T-cell (primary cell): ENCODE measurements at places on chromosomes 6 and 20.

- no peak for DNase-seq
Observed at GRCh38 chr20:17859002-17859615, 109.5 kb downstream of the SNX5 start.

DNA sequence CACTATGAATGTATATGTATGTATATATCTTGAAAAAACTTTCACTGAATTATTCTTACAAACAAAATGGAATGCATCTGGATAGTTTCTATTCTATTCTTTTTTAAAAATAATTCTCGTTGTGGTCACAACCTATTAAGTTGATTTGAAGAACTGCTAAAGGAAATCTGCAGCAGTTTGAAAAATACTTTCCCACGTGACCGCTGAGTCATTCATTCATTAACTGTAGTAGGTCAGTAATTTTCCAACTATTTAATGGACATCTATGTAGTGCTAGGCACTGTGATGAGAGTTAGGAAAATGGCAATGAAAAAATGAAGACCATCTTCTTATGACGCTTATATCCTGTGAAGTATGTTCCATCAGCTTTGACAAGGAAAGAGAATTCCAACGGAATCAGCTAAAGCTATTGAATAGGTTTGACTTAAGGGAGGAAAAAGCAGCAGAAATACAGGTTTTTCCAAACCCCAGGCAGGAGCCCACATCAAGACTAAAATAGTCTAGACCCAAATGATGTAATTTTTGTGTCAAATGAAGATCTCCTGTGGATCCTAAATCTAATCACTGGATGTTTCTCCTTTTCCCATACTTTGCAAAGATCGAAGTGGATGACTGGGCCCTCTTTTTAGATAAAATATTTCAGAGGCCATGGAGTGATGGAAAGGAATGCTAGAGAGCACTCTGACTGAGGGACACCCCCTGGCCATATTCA is 4.1 kb upstream of the EFHC1 start:
- DNase-seq = no peak

GRCh38 chr6:142235791-142236190 is 66.0 kb upstream of the ADGRG6 start:
- DNase-seq = no peak

GRCh38 chr6:30163918-30164654 is 740 bp downstream of the TRIM15 start:
- no peak for DNase-seq

- no peak for DNase-seq
Observed at GRCh38 chr20:61419010-61419409, 166.9 kb downstream of the CDH4 start.

GRCh38 chr6:36907781-36908180 is 22.0 kb downstream of the C6orf89 start:
- DNase-seq = no peak

DNA sequence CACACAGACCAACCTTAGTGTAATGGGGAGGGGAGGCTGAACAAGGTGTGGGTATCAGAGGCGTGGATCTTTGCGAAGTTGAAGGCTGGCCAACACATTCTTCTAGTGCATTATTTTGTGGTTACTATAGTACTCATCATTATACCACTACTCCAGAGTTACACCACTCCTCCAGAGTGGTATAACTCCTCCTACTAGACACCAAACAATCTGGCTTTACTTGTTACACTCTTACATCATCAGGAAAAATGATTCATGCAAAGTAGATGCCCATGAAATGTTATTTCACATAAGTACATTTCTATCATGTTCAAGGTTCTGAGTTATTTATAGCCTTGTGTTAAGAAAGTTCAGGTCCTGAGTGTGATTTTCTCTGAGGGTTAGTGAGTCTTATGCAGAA is 443.1 kb upstream of the OPRM1 start:
- DNase-seq = no peak

DNA sequence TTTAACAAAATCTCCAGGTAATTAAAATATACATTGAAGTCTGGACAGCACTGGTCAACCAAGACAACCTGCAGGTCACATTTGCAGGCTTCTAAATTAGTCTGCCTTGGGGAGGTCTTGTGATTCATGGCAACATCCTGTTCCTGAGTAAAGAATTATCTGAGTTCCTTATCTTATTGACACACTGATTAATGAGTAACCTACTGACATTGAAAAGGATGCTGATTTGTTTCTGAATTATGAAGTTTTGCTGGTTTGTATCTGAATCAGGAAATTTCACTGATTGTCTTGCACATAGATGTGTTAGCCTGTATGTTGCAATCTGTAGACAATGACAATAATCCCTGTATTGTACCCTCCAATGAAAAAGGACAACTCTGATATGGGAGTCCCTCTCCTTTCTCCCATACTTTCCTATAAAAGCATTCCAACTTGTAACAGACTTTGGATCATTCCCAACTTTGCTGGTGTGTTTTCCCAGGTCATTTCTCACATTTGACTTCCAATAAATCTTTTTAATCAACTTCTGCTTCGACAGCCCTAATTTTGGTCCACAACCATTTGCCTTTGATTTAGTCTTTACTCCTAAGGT is 80.0 kb downstream of the LAMP5 start:
- DNase-seq = no peak

GRCh38 chr6:133820208-133820607 is 68.7 kb upstream of the TCF21 start:
- no peak for DNase-seq

- no peak for DNase-seq
Observed at GRCh38 chr20:33524261-33524660, 34.4 kb downstream of the CBFA2T2 start.

GRCh38 chr6:33975661-33976436 is 170.0 kb downstream of the GRM4 start:
- DNase-seq = peak; percentile 11

- DNase-seq = peak; percentile 55
Observed at GRCh38 chr6:45310118-45310788, 17.9 kb upstream of the RUNX2 start.

DNA sequence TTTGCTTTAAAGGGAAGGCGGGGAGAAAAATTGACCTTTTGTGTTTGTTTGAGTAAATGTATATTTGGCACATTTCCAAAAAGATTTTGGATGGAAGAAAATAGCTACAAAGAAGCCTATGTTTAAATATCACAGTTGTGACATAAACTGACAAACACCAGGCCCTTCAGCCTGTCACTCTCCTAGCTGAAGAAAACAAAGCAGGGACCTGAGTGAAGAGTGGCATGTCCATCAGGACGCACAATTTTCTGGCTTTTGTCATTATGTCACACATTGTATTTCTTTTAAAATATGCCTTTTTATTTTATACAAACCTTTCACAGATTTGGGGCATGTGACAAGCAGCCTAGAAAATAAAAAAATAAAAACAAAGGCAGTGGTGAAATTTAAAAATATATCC is 241.2 kb downstream of the OGFRL1 start:
- no peak for DNase-seq

DNA sequence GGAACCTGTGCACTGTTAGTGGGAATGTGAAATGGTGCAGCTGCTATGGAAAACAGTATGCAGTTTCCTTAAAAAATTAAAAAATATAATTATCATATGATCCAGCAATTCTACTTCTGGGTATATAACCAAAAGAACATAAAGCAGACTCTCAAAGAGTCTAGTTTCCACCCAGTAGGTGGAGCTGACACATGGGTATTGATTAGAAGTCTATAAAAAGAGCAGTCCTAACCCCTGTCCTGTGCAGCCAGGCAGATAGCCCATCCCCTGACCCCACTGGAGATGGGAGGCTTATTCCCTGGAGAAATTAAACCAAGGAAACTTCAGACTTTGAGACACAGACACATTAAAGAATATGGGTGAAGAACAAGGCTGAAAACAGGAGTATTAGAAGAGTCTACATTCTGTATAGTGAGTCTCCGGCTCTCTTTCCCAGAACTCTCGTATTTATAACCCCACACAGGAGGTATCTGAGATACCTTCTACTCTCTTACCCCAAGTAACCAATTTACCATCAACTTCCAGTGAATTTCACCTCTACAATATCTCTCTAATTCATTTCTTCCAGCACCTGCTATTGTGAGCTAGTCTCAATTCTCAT is 92.3 kb downstream of the SEL1L2 start:
- DNase-seq = no peak

- DNase-seq = no peak
Observed at GRCh38 chr20:3167738-3168078, 5.6 kb downstream of the LZTS3 start.

- no peak for DNase-seq
Observed at GRCh38 chr6:90098627-90099026, 198.0 kb downstream of the BACH2 start.
